ENCODE measurements at places on chromosomes 7 and 10.

DNA sequence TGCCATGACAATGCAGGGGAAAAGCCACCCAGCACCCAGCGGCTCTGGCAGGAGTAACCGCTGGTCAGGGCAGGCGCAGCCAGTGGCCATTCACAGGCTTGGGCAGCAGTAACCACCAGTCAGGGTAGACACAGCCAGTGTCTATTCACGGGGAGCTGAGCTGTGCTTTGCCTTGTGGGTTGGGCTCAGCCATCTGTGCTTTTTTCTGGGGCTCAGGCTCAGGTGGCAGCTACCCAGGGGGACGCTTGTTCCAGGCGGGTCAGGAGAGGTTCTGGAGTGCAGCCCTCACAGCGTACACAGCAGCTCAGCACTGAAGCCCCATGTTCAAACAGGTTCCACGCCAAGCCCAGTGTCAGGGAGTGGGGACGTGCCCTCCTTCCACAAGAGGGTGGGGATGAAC is 28.5 kb downstream of the FOXL3 start:
- no peak for DNase-seq

GRCh38 chr7:42285383-42285824 is 48.4 kb upstream of the GLI3 start:
- DNase-seq = peak; percentile 8

DNA sequence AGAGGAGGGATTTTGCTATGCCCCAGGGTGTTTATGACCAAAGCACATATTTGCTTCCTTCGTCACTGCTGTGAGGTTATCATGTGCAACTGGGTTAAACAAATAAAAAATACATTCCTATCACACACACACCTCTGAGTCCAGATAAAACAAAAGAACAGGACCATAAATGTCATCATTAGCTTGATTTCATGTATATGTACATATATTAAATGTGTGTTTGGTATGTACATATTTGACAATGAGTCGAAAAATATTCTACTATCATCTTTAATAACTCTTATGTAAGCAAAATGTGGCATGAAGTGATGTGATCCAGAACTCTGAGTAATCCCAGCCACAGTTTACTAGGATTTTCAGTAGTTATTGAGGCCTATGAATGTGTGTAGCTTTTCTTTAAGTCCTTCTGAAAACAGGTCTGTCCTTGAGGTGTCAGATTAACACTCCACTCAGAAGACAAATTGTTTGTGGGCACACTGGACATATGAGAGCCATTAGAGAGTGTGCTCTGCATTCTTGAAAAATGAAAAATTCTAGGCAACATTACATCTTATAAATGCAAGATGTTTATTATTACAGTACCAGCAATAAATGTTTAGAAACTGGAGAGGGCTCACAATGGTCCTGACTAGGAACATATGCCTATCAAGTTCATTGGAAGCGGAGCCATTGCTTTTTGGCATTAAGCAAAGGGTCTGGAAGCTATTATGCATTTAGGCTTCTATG is 335.1 kb upstream of the SEMA3A start:
- DNase-seq = peak; percentile 84

DNA sequence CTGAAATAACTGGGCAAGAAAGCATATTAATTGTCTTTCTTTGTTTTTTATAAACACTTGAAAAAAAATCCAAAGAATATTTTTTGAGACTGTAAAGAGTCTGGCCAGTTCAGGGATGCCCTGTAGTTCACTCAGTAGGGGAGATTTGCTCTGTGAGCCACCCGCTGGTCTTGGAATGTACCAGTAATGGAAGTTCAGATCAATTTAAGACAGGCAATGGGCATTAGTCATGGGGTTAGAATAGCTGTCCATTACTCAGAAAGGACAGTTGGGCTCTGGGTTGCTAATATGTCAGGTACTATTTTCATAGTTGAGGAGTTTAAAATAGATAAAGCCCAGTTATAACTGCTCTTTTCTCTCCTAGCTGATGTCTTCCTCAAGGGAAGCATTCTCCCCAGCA is 38.7 kb downstream of the A1CF start:
- peak; percentile 9 for DNase-seq

- no peak for DNase-seq
Observed at GRCh38 chr7:26070290-26070689, 81.7 kb upstream of the NFE2L3 start.

- DNase-seq = peak; percentile 91
Observed at GRCh38 chr7:131103997-131104396, 223.7 kb upstream of the MKLN1 start.

GRCh38 chr10:95337423-95338160 is 46.8 kb upstream of the PDLIM1 start:
- no peak for DNase-seq

GRCh38 chr10:7036951-7037350 is 373.9 kb downstream of the SFMBT2 start:
- no peak for DNase-seq

- DNase-seq = peak; percentile 20
Observed at GRCh38 chr7:30028749-30029635, 780 bp downstream of the PLEKHA8 start.

GRCh38 chr7:99615989-99616358 is 772 bp upstream of the ZSCAN25 start:
- no peak for DNase-seq

- DNase-seq = peak; percentile 8
Observed at GRCh38 chr10:112360308-112361270, 13.3 kb upstream of the ACSL5 start.

- no peak for DNase-seq
Observed at GRCh38 chr10:118564114-118564513, 31.3 kb downstream of the PRLHR start.

- no peak for DNase-seq
Observed at GRCh38 chr7:157138101-157138423, 664 bp upstream of the UBE3C start.

DNA sequence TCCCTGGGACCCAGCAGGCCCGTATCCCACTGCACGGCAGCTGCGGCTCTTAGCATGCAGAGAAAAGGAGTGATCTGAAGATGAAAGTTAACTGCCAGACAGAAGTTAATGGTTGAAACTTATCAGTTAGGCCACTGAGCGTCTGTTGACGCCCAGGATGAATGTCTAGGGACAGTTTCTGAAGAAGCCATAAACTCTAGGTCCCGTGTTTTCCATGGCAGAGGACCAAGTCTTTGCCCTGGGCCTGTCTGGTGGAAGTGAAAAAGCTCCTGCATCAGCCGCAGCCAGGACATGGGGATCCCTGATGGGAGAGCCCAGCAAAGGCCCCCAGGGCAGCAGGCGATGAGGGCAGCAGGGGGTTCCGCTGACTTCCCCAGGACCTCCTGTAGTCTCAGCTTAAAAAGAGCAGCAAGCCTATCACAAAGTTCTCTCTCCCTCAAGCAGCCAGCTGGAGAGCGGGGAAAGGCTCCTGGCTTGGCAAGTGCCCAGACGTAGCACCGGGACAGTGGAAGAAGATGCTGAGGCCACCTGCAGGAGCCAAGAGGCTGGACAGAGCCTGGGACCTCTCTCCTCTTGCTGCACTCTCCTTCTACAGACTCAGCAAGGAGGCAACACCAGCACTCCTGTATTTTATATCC is 79.6 kb downstream of the TNS3 start:
- no peak for DNase-seq

DNA sequence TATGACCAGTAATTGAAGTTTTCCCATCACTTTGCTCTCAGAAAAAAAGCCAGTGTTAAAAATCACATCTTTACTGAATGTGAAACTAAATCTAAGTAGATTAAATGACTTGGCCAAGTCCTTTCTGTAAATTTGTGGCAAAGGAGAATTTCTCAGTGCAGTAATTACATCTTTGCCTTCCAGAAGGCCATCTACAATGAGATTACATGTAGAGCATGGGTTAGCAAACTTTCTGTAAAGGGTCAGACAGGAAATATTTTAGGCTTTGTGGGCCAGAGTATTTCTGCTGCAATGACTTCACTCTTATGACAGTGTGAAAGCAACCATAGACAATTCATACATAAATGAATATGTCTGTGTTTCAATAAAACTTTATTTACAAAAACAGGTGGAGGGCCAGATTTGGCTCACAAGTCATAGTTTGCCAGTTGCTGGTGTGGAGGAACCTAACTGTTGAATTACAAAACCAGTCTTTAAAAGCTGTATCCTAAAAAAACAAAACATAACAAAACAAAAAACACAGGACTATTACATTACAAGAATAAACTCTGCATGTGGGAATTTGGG is 191.0 kb downstream of the TAX1BP1 start:
- no peak for DNase-seq

GRCh38 chr7:30646154-30646553 is 36.1 kb downstream of the CRHR2 start:
- DNase-seq = no peak

- DNase-seq = peak; percentile 97
Observed at GRCh38 chr10:24920907-24921881, 31.2 kb downstream of the PRTFDC1 start.

DNA sequence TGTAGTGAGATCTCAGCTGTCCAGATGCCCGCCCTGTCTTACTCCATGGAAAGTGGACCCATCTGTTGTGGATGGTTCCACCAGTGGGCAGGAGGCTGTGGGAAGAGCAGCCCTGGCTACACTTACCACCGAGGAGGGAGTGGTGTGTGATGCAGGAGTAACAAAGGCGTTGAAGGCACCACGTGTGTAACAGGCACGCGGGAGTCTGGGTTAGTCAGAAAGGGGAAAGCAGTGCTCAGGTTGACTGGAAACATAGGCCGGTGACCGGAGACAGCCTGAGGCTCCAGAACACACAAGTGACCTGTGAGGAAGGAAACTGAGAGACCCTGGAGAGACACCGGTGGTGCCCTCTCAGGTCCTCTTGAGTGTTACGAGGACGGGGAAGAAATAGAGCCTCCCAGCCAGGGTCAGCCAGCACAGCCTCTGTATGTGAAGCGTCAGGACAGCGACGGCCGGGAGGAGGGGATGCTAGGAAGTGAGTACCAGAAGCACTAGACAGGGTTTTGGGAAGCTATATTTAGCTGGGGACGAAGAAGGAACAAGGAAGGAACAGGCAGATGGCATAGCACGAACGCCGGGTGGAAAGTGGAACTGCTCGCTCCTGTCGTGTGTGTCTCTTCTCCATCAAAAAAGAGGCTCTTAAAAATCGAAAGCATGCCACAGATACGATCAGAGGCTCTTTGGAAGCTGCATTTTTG is 51.7 kb downstream of the DAGLB start:
- no peak for DNase-seq

- DNase-seq = no peak
Observed at GRCh38 chr7:40698921-40699260, 564.1 kb downstream of the SUGCT start.

DNA sequence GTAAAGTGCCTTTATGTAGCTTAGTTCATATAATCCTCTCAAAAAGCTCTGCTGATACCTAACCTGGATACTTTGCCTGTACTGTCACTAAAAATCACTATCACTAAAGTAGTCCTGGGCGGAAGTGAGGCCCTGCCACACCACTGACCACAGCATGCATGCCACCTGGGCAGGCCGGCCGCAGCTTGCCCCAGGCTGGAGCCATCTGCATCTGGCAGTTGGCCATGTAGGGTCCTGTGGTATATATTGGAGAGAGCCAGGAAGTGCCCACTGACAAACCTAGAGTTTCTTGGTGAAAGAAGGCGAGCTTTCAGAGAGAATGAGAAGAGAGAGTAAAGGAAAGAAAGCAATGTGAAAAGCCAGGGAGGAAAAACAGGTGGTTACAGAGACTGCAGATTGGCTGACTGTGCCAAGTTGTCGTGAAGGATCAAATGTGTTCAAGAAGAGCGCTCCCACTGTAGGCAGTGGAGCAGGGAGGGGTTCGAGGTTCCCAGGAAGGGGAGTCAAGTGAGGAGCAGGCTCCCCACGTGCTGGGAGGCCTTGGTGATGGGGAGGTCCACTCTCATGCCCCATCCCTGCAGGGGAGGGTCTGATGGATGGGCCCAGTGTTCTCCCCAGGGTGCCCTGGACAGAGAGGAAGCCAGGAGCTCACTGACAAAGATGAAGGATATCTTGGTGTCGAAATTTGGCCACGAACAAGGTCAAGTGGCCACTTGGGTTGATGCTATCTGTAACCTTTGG is 13.6 kb downstream of the LOXL4 start:
- no peak for DNase-seq
